ENCODE measurements at places on chromosomes 13 and 19. TPM values are rescaled to one million over a fixed set of nuclear protein-coding genes. Genes with fewer than 3 reads are reported as not detected.
A peak's percentile ranks its signal among the peaks of the same experiment; 100 is the strongest.

The CGB3 gene
- total RNA-seq, result not detected

The PRSS57 gene
- not detected for total RNA-seq

The CERS1 gene
- not detected for total RNA-seq

The KL gene
- total RNA-seq, result 0.35 TPM

The CEACAM7 gene
- total RNA-seq, result not detected

- no peaks in the 10 kb centered on the region for H3K27me3 ChIP-seq
- peak; percentile 47 for DNase-seq
- peaks cover 65% of the 10 kb centered on the region for H3K4me1 ChIP-seq
- H3K4me3 ChIP-seq, result peak overlapping the region; percentile 44
- no peak overlapping the region for H3K27ac ChIP-seq
- no peaks in the 10 kb centered on the region for H3K36me3 ChIP-seq
Measured at GRCh38 chr19:51131780-51132680, 7.3 kb downstream of the SIGLEC9 start.

DNA sequence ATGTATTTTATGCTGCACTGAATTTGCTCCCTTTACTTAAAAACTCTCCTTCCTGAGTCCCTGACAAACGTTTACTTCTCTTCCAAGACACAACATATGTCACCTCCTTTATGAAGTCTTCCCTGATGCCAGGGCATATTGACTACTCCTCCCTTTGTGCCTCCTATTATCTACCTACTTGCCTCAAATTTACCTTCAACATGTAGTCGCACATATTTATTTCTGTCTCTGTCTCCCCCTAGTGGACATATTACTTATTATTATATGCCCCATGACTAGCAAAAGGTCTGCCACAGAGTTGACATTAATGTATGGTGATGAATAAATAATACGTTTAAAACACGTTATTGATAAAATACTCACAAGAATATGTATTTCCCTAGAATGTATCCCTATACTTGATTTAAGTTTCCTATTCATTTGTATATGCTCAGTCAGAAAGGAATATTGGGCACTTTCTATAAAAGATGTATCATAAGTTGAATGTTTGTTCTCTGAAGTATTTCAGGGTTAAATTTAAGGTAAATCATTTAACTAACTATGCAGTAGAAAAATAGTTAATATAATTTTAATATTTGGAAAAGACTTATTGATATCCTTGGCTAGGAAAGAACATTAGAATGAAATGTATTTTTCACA lies 250.3 kb upstream of the ATXN8OS start:
- no peak for DNase-seq
- H3K27ac ChIP-seq, result no peak overlapping the region
- no peaks in the 10 kb centered on the region for H3K27me3 ChIP-seq
- H3K36me3 ChIP-seq, result no peaks in the 10 kb centered on the region
- H3K4me3 ChIP-seq, result no peak overlapping the region
- H3K4me1 ChIP-seq, result no peaks in the 10 kb centered on the region

DNA sequence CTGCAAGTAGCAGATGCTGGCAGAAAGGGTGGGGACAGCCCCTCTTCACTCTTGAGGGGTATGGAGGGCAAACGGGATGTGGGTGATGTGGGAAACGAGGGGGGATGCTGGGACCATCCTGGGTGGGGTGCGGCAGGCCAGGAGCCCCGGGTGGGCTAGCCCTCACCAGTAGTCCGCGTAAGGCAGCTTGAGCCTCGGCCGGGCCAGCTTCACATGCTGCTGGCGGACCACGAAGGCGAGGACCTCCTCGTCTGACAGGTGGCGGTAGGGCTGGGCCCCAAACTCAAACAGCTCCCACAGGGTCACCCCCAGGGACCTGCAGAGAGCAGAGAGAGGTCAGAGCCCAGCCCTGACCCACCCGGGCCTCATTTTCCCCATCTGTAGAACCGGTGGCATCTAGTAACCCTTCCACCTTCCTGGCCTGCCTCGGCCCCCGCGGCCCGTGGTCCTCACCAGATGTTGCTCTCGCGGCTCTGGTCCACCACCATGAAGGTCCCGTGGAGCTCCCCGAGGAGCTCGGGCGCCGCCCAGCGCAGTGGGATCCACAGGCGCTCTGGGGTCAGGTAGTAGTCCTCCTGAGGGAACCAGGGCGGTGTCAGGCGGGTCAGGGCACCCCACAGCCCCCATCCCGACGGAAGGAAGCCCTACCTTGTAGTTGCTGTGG lies 10.7 kb downstream of the LMTK3 start:
- no peak for DNase-seq
- peak overlapping the region; percentile 51 for H3K27ac ChIP-seq
- no peaks in the 10 kb centered on the region for H3K36me3 ChIP-seq

DNA sequence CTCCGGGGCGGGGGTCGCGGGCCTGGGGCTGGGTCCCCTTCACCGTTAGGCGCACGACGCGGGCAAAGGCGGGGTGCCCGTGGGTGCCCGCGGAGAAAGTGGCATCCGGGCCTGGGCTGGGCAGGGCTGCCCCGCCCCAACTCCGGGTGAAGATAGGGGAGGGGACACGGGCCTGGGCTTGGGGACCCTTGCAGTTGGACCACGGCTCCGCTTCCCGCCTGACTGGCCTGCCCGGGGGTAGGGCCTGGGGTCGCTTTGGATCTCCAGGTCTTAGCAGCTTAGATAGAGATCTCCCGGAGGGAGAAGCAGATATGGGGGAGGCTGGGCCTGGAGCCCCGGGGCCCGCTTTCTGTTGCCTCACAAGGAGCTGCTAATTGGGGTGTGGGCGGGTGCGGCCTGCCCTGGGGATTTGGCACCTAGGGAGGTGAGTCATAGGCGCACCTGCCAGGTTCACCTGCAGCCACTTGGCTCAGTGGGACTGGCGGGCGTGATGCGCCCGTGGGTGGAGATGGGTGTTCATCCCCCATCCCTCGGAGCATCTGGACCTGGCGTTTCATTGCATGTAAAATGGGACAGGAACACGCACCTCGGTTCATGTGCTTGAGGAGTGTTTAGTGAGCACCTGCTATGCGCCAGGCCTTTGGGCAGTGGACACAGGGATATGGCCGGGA lies 585 bp downstream of the MAP1S start:
- H3K36me3 ChIP-seq, result peaks cover 3% of the 10 kb centered on the region
- H3K4me1 ChIP-seq, result peaks cover 32% of the 10 kb centered on the region

DNA sequence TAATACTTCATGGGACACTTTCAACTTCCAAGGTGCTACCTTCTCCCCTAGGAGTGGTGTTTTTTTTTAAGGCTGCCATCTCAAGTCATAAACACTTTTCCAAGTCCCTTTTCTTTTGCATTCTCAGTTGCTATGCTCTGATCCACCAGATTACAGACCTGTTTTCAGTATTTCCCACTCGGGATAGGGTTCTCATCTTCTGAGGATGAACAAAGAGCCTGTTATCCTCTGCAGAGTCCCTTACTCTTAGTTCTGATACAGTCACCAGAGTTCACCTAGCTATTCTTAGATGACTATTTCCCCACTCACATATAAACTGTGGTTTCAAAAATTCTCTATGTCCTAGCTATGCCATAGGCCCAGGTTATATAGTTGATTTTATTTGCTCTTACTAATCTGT lies 15.9 kb downstream of the ZDHHC20 start:
- no peaks in the 10 kb centered on the region for H3K36me3 ChIP-seq
- H3K27me3 ChIP-seq, result no peaks in the 10 kb centered on the region
- H3K4me1 ChIP-seq, result no peaks in the 10 kb centered on the region
- no peak overlapping the region for H3K4me3 ChIP-seq
- DNase-seq, result no peak

- no peak overlapping the region for H3K4me3 ChIP-seq
- DNase-seq, result no peak
- H3K27ac ChIP-seq, result no peak overlapping the region
- no peaks in the 10 kb centered on the region for H3K4me1 ChIP-seq
- H3K36me3 ChIP-seq, result no peaks in the 10 kb centered on the region
Measured at GRCh38 chr13:36549126-36549702, 116.9 kb downstream of the CCNA1 start.

DNA sequence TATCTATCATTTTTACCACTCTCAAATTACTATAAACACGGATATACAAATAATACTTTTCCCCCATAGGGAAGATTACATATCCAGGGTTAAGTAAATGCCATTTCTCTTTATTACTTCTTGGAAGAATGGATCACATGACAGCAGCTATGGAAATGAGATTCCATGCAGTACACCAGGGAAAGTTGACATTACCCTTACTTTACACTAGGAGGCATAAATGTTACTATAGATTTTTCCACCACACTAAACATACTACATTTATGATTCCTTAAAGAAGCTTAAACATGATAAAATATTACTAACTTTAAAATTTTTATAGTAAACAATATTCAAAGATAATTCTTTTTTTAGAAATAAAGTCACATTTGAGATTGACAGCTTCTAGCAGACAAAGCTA lies 611.4 kb downstream of the PCDH9 start:
- no peak for DNase-seq
- H3K4me1 ChIP-seq, result no peaks in the 10 kb centered on the region
- H3K36me3 ChIP-seq, result no peaks in the 10 kb centered on the region

DNA sequence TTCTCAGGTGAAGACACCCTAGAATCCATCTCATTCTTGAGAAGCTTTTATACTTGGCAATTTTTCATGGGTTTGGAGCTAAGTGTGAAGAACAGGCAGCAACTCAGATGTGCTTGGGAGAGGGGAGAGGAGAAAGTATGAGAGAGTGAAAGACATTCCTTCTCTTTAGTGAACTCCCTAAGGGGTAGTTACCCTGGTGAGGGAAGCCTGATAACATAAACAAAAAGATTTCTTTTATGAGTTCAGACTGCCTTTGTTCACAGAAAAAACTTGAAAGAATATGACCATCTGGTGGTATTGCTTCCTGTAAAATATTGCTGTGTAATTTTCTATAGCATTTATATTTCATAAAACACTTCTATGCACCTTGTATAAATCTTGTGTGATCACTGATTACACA lies at the start of gene STOML3:
Gene STOML3 (minus strand): TSS at position 139 of the 400 bp plus-strand sequence. CDS start 110 bp downstream, at position 29.
- DNase-seq, result no peak
- no peak within 1 kb of the TSS for H3K4me3 ChIP-seq
- H3K36me3 ChIP-seq, result no peaks in the 10 kb centered on the region
- no peak within 1 kb of the TSS for H3K27ac ChIP-seq
- no peaks in the 10 kb centered on the region for H3K27me3 ChIP-seq

DNA sequence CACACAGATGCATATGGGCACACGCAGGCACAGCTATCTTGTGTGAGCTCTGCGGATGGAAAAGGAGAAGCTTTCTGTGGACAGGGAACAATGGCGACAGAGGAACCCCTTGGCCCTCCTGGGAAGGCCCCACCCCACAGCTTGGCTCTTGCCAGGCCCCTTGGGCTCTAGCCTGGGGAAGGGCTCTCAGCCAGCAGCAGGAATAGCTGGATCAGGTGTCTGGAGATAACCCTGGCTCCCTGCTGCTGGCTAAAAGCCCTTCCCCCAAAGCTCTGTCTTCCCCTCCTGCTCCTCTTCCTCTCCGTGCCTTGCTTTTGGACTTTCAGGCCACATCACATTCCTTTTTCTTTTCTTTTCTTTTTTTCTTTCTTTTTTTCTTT lies 24.3 kb downstream of the CEBPA start:
- H3K4me1 ChIP-seq, result no peaks in the 10 kb centered on the region
- no peak for DNase-seq
- H3K27ac ChIP-seq, result no peak overlapping the region
- no peaks in the 10 kb centered on the region for H3K36me3 ChIP-seq
- no peaks in the 10 kb centered on the region for H3K27me3 ChIP-seq

DNA sequence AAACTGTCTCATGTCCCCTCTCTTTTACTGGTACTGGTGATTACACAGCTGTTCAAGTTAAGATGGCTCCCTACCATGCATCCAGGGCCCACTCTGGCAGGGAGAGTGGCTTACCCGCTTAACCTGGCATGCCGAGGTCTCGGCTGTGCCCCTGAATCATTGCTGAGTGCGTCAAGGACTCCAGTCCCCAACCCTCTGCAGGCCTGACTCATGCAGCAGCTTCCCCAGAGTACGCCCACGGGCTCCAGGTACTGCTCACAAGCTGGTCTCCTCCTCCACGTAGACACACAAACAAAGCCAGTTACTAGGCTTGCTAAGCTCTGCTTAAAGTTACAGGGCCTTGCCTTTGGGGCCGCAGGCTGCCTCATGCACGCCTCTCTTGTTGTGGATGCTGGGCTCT lies 447.4 kb downstream of the COG6 start:
- no peaks in the 10 kb centered on the region for H3K36me3 ChIP-seq
- DNase-seq, result no peak
- no peak overlapping the region for H3K4me3 ChIP-seq
- H3K27me3 ChIP-seq, result no peaks in the 10 kb centered on the region

DNA sequence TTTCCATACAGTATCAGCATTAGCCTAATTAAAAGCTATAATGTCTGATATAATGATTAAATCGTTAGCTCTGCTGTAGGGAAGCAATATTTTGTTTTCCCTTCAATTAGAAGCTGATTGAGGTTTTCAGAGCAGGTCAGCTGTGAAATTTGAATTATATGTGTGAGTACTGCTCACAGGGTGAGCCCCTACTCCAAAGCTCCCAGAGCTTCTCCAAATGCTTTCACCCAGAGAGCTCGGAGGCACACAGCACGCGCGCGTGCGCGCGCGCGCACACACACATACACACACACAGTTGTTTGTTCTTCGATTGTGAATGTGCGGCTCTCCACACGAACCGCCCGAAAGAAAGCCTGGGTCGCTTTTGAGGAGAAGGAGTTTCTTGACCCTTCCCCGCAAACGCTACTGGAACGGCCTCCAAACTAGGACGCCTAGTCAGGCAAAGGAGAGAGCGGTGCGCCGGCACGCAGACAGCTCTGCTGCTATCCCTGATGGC lies 4.8 kb upstream of the SOX1 start:
- peaks cover 39% of the 10 kb centered on the region for H3K27me3 ChIP-seq
- no peak for DNase-seq
- H3K27ac ChIP-seq, result no peak overlapping the region
- peaks cover 7% of the 10 kb centered on the region for H3K4me1 ChIP-seq
- H3K36me3 ChIP-seq, result no peaks in the 10 kb centered on the region

DNA sequence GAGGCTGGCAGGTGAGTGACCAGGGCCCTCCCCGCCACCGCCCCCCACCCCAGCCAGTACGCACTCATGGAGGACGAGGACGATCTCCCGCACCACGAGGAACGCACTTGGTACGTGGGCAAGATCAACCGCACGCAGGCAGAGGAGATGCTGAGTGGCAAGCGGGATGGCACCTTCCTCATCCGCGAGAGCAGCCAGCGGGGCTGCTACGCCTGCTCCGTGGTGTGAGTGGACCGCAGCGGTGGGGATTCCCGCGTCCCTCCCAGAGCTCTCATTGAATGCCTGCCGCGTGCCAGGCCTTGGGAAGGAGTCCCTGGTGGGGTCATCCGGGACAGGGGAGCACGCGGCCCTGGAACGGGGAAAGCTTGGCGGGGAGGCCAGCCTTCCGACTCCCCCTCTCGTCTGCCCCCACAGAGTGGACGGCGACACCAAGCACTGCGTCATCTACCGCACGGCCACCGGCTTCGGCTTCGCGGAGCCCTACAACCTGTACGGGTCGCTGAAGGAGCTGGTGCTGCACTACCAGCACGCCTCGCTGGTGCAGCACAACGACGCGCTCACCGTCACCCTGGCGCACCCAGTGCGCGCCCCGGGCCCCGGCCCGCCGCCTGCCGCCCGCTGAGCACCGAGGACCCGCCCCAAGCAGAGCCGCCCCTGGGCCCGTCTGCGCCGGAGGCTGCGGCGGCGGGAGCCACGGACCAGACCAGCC lies 4.8 kb upstream of the IFI30 start:
- DNase-seq, result no peak
- H3K27ac ChIP-seq, result no peak overlapping the region
- H3K36me3 ChIP-seq, result peaks cover 3% of the 10 kb centered on the region
- no peaks in the 10 kb centered on the region for H3K27me3 ChIP-seq

GRCh38 chr13:23687614-23688013 lies 117.4 kb downstream of the TNFRSF19 start:
- no peak overlapping the region for H3K4me3 ChIP-seq
- H3K27me3 ChIP-seq, result no peaks in the 10 kb centered on the region
- no peaks in the 10 kb centered on the region for H3K36me3 ChIP-seq
- DNase-seq, result no peak

- H3K4me3 ChIP-seq, result no peak overlapping the region
- H3K36me3 ChIP-seq, result no peaks in the 10 kb centered on the region
- H3K27ac ChIP-seq, result no peak overlapping the region
- H3K27me3 ChIP-seq, result peaks cover 7% of the 10 kb centered on the region
- H3K4me1 ChIP-seq, result peaks cover 7% of the 10 kb centered on the region
- DNase-seq, result no peak
Measured at GRCh38 chr13:113747291-113747833, 11.7 kb upstream of the TMEM255B start.
